ENCODE measurements at places on chromosomes 7 and 10. TPM values are rescaled to one million over a fixed set of nuclear protein-coding genes. Genes with fewer than 3 reads are reported as not detected.

The CHAT gene
- total RNA-seq: not detected

The EN2 gene
- not detected for total RNA-seq

The GIMAP1 gene
- total RNA-seq: 4.6 TPM

The IGFBP1 gene
- not detected for total RNA-seq

The GPNMB gene
- total RNA-seq: 554 TPM

The DKK1 gene
- total RNA-seq: 29.9 TPM

The AKR1C8 gene
- total RNA-seq: not detected

The TACR2 gene
- 1.7 TPM for total RNA-seq

The FRMD4A gene
- total RNA-seq: 40.4 TPM

The CYP3A7 gene
- total RNA-seq: 0.65 TPM

The PLA2G12B gene
- not detected for total RNA-seq

The HTRA1 gene
- total RNA-seq: 113 TPM

GRCh38 chr10:62268399-62269114 lies at the start of gene RTKN2:
TSS of gene RTKN2 (minus strand) at chr10:62268844. CDS start at chr10:62268610, 234 bp downstream.
- peak; percentile 92 for DNase-seq

- no peak for DNase-seq
Observed at GRCh38 chr7:82007315-82007714, 237.5 kb upstream of the HGF start.

DNA sequence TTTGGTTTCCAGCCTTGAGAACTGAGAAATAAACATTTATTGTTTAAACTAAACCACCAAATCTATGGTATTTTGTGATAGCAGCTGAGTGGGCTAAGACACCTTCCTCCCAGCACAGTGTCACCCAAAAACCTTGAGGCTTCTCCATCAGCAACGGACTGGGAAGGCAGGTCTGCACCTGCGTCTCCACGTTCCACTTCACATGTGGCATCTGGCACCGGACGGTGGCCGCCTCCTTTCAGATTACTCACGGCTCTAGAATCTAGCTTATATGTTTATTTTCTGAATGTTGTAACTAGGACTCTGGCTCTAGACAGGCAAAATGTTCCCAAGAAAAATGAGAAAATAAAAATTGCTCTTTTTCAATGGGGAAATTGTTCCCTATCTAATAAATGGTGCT lies 201.0 kb downstream of the ADARB2 start:
- DNase-seq: no peak

- no peak for DNase-seq
Observed at GRCh38 chr10:99754670-99755069, 22.6 kb downstream of the CUTC start.

DNA sequence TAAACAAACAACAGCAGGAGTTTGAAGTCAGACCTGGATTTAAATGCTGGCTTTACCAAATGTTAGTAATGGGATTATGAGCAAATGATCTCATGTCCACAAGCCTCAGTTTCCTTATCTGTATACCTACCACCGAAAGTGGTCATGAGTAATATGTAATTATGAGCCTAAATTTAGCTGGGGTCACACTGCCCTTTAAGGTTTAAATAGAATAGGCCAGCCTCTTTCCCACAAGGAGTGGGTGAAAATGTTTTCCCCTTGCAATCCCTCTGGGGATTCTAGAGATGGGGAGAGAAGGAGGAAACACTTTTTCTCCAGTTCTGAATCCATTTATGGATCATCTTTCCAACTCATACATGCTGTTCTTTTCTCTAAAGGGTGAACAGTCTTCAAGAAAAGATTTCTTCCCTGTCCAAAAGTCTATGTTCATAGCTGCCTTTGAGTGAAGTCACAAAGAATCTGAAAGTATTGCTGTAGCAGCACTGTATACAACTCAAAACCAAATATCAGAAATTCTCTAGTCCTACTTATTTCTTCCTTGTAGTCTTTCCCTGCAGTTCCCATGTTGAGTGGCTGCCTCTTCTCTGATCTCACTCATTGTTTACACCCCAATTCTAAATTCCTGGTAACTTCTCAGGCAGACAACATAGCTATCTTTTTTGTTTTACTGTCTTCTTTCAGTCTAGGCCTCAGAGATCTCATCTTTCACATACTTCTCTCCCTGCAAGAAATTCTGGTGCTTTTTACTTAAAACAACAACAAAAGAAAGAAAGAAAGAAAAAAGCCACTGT lies 7.4 kb upstream of the TSPAN12 start:
- no peak for DNase-seq

DNA sequence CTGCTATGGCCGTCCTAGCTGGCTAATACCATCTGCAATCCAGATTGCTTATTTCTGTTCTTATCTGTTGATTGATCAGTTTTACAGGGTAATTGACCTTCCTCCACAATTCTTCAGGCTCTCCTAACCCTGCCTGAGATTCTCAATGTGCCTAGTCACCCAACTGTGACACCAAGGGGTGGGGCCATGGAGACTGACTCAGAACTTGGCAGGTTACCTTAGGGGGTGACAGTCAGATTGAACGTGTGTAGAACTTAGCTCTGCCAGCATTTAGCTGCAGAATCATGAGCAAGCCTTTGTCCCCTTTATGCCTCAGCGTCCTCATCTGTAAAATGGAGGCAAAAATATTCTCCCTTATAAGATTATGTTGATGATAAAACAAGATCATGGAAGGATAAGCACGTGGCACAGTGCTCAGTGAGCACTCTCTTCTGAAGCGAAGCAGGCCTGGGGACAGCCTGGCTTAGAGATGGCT lies 19.1 kb upstream of the LEP start:
- no peak for DNase-seq

GRCh38 chr7:140656548-140657515 lies 15.9 kb upstream of the ADCK2 start:
- DNase-seq: peak; percentile 76

- DNase-seq: no peak
Observed at GRCh38 chr10:70328018-70328417, 44.2 kb upstream of the NPFFR1 start.

DNA sequence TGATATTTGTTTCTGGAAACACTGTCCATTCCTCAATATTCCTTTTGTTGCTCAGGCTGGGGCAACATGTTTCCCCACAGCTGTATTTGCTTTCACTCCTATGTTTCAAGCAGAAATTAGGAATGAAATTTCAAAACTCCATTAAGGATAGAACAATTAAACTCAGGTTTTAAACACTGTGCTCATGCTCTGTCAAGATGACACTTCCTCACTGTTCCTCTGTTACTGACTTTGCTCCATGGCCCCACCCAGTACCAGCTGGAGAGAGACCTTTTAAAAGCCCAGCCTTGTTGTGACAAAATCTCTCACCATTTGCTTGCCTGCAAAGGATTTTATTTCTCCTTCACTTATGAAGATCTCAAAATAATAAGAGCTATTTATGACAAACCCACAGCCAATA lies 197.4 kb downstream of the ELMO1 start:
- DNase-seq: no peak

DNA sequence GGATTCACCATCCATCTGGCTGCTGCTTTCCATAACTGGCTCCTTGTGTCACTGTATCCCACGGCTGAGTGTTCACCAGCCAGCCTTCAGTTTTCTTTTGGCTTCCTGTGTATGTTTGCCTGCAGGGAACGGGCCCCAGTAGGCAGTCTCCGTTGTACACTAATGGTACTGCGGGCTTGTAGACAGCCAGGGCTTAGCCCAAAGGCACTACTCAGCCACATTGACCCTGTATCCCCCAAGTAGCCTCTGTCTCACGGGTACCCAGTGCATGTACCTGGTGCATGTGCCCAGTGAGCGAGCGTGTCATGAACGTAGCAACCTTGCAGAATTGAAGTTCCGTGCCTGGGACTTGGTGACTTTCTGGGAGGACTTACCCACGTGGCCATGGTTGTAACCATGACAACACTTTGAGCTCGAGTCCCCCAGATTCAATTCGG lies 6.1 kb downstream of the PFKFB3 start:
- DNase-seq: no peak

DNA sequence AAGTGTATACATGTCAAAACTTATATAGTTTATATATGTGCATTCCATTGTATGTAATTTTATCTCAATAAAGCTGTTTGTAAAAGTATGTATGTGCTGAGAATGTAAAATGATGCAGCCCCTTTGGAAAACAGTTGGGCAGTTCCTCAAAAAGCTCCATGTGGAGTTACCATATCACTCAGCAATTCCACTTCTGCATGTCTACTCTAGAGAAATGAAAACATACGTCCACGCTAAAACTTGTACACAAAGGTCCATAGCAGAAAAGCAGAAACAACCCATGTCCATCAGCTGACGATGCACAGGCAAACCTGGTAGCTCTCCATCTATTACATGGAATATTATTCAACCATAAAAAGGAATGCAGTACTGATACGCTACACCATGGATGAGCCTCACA lies 8.3 kb upstream of the RGS10 start:
- DNase-seq: no peak

DNA sequence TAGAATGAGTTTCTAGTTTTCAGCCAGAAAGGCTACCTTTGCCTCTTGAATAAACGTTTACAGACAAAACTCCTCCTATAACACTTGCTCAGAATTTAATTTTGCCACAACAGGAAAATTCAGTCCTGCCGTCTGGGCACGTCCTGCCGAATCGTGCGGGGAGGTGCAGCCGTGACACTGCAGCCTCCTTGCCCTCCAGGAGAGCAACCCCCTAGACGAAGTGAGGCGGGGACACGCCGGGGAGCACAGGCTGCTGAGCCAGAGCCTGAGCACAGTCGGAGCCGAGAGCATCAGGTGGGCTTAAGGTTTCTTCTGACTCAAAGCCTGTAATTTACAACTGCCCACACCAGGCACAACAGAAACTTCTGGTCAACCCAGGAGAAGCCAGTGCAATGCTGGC lies 102.3 kb downstream of the DYNC2I1 start:
- no peak for DNase-seq

DNA sequence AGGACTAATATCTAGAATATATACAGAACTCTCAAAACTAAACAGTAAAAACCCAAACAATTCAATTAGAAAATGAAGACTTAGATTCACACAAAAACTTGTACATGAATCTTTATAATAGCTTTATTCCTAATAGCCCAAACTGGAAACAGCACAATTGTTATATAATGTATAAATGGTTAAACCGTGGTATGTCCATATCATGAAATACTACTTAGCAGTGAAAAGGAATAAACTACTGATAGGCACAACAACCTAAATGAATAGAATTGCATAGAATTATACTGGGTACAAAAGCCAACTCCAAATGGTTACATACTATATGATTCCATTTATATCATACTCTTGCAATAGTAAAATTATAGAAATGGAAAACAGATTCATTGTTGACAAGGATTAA lies 21.0 kb upstream of the FAM241B start:
- no peak for DNase-seq

- DNase-seq: no peak
Observed at GRCh38 chr7:30986738-30987137, 23.0 kb downstream of the GHRHR start.

DNA sequence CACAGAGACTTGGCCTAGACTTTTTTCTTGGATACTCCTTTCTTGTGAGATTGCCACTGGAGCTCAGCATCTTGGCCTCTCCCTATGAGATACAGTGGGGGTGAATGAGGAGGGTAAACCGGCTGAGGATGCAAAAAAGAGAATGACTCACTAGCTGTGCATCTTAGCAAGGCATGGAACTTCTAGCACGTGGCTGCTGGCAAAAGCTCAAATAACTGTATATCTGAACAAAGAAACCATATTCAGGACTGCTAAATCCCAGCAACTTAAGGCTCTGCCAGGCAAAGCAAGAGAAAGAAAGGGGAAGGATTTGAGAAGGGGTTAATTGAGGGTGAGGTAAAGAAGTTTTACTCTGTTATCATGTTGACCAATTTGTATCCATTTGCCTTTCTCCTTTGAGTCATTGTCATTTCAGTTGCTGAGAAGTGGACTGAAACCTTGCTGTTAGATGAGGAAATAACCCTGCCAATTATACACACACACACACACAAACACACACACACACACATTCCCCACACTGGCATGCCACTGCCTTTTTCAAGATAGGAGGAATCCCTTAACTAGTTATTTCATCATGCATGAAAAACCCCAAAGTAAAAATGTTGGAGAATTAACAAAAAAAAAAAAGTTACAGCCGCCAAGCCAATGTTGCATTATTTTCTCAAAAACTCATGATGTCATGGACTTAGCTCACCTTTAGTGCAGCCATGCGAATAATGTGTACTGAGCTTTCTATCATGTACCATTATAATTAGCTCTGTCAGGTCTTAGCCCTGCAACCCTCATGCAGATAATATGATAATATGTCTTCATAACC lies 997.3 kb downstream of the LRMDA start:
- DNase-seq: no peak

DNA sequence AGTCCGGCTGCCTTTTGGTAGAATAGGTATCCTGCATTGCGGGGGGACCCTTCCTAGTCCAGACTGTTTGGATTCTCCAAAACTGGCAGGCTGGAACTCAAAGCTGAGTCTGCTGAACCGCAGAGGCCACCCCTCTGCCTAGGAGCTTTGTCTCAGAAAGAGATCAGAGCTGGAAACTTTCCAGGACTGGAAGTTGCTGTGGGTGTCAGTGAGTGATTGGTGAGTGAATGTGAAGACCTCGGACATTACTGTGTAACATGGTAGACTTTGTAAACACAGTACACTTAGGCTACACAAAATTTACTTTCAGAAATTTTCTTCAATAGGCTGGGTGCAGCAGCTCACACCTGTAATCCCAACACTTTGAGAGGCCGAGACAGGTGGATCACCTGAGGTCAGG lies 103.8 kb downstream of the DNAJC1 start:
- no peak for DNase-seq

DNA sequence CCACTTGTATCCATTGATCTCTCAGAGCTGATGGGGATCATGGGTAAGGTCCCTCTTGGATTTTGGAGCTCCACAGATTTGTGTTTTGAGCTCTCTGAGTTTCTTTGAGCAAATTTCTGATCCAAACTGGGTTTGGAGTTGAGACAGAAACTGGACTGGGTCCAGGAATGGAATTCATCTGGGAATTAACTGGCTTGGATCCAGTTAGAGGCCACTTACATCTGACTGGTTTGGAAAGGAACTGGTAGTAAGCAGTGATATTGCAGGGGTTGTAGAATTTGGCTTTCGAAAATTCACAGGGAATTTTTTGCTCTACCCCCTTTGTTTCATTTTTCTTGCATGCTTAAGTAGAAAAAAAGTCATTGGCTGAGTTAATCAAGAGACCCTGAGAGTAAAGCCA lies 245.6 kb downstream of the SEMA3D start:
- no peak for DNase-seq

- DNase-seq: no peak
Observed at GRCh38 chr10:93917821-93918220, 24.0 kb downstream of the SLC35G1 start.

DNA sequence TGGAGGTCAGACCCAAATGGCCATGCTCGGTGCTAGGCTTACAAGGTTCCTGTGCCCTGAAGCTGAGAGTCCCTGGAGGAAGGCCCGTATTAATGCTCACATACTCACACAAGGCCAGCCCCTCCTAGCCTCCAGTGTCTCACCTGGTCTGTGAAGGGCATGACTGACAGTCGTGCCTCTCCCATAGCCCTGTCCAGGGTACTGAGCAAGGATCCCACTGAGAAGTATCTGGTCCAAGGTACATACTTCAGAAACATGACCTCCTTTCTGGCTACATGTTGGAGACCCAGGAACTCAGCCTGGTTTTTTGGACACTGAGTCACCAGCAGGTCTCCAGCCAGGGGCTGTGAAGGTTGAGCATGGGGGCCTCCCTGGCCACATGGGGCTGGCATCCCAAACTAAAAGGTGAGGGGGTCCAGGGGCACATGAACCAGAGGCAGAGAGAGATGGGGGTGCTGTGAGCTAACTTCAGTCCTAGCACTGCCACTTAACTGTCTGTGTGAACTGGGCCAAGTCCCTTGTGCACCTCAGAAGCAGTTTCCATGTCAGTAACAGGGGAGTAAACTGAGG lies 17.6 kb upstream of the RASGEF1A start:
- peak; percentile 83 for DNase-seq

Data from lower leg skin (tissue), 4 donors.